Ammon's horn (tissue), 1 donor: ENCODE measurements at places on chromosomes 2 and 18.

- no peak for DNase-seq
Observed at GRCh38 chr2:210099940-210100339, 71.3 kb downstream of the KANSL1L start.

DNA sequence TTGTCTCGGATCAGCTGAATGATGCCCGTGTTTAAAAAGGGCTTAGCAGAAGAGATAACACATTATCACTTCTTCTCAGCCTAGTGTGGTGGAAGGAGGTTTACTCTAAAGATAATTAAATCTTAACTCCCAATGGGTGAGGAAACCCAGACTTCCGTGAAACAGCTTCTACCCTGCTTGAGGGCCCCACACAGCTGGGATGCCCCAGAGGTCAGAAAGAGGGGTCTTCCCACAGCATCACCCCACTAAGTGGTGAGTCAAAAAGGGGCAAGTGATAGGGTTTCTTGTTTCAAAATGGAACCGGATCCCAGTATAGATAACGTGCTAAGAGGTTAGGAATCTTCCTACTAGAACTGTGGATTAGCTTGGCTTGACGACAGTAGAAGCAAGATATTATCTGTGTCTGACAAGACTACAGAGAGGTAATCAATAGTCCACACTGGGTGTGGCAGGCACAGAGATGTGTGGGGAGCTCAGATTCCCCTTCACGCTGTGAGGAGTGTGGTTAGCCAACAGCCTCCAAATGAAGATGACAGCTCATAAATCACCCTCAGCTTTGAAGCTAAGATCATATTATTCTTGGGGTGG lies 129.6 kb upstream of the COPS8 start:
- no peak for DNase-seq

GRCh38 chr2:42844366-42844765 lies 52.0 kb upstream of the HAAO start:
- no peak for DNase-seq

GRCh38 chr2:18949871-18950270 lies 360.5 kb upstream of the NT5C1B start:
- DNase-seq: no peak

GRCh38 chr2:224612578-224612977 lies 27.4 kb upstream of the CUL3 start:
- DNase-seq: no peak

DNA sequence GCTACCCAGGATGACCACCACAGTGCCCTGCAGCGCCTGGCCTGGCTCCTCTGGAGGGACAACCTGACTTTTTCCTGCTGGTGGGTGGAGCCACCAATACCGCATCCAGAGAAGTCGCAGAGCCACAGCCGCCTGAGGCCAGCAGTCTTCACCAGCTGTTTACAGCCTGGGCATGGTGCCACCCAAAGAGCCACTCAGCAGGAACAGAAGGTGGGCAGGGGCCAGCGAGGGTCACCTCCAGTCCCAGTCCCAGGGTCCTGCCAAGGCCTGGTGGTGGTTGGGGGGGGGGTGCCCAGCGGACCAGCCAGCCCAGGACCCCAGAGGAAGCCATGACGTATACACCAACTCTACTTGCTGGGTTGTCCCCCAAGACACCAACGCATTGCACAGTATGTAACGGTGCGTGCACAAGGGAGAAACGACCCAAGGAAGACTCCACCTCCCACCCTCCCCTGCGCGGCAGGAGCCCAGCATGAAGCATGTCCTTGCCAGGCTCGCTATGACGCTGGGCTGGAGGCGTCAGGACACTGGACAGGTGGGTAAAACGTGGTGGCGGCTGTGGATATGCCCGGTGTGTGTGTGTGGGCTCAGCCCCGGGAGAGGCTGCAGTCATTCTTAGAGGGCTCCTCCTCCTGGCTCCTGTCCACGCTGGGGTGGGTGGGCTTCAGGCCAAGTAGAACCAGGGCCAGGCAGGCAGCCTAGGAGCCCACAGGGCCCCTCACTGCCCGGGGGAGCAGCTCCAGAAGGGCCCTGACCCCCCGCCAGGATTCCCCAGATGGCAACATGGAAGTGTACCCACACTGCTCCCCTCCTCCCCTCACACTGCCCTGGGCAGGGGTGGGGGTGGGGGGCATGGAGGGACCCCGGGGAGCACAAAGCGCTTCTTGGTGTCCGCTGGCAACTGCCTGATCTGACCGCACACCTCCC lies 49.3 kb downstream of the HS6ST1 start:
- DNase-seq: peak; percentile 10

DNA sequence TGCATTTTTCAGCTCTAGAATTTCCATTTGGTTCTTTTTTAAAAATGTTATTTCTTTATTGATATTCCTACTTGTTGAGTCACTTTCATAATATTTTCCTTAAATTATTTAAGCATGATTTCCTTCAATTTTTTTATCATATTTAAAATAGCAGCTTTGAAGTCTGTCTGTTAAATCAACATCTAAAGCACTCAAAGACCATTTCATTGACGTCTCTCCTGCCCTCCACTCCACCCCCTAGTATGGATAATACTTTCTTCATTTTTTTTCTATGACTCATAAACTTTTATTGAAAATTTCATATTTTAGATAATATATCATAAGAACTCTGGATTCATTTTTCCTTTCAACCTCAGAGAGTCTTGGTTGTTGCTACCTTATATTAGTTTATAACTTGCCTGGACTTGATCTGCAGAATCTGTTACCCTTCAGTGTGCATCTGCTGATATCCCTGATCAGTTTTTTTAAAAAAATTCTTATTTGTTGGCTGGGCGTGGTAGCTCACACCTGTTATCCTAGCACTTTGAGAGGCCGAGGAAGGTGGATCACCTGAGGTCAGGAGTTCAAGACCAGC lies 59.0 kb upstream of the ZNF396 start:
- DNase-seq: no peak

- DNase-seq: no peak
Observed at GRCh38 chr2:177422271-177422670, 29.7 kb downstream of the AGPS start.

DNA sequence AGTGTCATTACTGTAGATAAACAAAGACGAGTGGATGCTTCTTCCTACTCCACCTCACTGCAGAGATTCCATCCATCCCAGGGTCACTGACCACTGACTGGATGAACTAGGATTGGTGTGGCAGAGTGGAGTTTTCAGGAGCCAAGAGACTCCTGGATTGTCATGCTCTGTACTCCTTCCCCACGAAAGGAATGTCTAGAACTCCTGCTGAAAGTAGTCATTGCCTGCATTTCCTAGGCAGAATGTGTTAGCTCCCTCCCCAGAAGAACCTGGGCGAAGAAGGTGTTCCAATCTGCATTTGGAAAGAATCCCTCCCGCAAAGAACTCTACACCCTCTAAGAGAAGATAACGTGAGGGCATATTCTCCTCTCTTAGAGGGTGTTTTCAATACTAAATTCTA lies 6.2 kb downstream of the PAX8 start:
- no peak for DNase-seq

- DNase-seq: no peak
Observed at GRCh38 chr2:108611021-108611420, 76.8 kb downstream of the LIMS1 start.

DNA sequence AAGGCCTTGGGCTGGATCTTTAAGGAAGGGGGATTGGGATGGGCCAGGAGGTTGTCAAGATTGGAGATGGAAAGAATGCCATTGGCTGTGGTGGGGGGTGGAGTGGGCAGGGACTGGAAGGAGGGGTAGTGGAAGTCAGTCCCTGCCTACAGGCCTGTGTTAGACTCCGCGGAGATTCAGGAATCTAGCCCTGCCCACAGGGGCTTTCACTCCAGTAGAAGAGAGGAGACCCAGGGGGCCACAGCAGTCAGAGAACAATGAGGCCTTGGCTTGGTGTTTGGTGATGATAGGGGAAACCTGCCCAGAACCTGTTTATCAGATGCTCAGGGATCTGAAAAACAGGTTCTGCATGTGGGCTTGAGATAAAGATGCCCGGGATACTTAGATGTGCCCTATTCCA lies 6.1 kb downstream of the STEAP3 start:
- DNase-seq: no peak

GRCh38 chr2:16494836-16495508 lies 170.7 kb downstream of the CYRIA start:
- no peak for DNase-seq

DNA sequence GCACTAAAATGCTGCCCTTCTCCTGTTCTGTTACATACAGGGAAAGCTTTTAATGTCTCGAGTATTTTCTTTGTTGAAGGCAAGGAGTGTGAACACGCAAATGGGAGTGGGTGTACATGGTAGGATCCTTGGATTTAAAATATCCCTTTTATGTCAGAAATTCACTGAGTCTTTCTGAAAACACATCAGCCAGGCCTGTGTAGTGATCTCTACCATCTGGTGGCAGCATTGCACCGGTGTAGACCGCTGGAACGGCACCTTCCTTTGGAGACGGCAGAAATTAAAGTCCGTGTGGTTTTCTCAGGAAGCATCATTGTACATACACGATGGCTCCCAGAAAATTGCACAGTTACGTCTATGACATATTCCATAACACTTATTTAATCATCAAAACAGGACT lies 515.8 kb downstream of the GALR1 start:
- DNase-seq: peak; percentile 67

DNA sequence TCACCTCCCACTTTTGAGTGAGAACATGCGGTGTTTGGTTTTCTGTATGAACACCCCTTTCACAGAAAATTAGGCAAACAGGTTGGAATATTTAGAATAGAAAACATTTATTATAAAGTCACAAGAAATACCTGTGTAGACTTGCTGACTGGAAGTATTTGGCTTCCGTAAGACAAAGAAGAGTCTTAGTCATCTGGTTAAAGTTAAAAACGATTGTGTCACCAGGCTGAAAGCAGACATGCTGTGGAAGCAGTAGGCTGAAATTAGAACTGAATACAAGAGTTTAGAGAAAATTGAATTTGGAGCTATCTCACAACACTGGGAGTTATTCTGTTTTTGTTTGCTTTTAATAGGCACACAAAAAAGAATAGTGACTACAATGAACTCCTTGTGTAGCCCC lies 16.2 kb upstream of the CLASP1 start:
- peak; percentile 18 for DNase-seq

DNA sequence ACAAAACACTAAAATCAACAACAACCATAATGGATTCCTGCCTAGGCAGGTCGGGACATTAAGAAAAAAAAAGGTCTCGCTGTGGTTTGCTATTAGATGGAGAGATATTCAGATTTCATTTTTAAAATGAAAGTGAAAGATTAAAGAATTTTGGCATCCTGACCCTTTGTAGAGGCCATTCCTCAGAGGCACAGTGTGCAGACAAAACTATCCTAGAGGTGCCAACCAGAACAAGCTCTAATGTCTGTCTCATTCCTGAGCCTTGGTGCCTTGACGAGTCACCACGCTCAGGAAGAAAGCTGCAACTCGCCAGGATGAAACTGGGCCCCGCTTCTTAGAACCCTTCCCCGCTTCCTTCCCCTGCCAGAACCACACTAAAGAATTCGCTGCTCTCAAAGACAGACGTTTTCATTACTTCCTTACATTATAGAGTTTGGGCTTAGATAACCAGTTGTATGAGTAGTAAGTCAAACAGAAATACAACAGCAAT lies 156.0 kb downstream of the TGIF1 start:
- peak; percentile 35 for DNase-seq

DNA sequence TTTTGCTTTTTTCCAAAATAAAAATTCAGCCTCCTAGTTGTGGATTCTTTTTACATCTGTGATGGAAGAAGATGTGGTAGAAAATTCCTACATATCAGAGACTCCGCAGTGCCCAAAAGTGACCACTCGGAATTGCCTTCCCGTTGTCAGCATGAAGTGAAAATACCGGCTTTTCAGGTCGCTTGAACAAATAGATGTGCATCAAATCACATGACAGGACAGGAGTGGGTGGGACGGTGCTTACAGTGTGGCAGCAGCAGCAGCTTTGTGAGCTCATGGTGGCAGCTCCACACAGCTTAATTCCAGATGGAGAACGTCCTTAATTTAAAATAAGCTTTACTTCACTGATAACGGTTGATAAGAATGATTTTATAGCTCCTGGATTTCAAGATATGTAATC lies 20.3 kb downstream of the SALL3 start:
- no peak for DNase-seq

- DNase-seq: no peak
Observed at GRCh38 chr2:29206941-29207340, 91.7 kb downstream of the CLIP4 start.

DNA sequence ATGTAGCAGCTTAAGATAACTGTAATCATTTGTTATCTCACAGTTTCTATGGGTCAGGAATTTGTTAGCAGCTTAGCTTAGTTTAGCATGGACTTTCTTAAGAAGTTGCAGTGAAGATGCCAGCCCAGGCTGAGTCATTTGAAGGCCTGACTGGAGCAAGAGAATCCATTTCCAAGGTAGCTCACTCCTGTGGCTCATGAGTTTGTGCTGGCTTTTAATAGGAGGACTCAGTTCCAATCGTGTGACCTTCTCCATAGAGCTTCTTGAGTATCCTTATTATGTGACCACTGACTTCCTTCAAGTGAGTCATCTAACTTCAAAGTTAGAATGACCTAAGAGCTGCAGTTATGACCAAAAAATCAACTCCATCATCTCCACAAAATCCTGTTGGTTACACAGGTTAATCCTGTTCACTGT lies 1.4 kb downstream of the GPATCH11 start:
- DNase-seq: no peak

- peak; percentile 24 for DNase-seq
Observed at GRCh38 chr2:196453613-196454047, 185.9 kb upstream of the CCDC150 start.

DNA sequence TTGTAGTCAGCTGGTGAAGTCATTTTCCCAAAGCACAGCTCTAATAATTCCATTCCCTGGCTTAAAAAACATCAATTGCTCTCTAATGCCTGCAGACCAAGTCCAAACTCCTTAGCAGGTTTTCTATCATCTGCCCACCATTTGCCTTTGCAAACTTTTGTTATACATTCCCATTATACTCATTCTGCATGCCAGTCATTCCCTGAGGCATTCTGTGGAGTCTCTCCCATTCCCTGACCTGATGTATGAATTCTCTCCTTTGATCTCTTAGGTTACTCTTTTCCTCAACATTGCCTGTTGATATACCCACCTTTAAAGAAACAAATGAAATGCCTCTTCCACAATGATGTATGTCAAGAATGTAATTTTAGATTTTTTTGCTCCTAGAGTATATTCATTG lies 852.0 kb upstream of the FSHR start:
- no peak for DNase-seq

DNA sequence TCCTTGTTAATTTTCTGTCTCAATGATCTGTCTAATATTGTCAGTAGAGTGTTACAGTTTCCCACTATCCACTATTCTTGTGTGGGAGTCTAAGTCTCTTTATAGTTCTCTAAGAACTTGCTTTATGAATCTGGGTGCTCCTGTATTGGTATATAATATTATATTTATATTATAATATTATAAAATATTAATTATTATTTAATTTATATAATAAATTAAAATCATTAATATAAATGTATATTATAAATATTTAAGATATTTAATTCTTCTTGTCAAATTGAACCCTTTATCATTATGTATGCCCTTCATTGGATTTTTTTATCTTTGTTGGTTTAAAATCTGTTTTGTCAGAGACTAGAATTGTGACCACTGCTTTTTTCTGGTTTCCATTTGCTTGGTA lies 1950.2 kb upstream of the LRRTM1 start:
- no peak for DNase-seq

DNA sequence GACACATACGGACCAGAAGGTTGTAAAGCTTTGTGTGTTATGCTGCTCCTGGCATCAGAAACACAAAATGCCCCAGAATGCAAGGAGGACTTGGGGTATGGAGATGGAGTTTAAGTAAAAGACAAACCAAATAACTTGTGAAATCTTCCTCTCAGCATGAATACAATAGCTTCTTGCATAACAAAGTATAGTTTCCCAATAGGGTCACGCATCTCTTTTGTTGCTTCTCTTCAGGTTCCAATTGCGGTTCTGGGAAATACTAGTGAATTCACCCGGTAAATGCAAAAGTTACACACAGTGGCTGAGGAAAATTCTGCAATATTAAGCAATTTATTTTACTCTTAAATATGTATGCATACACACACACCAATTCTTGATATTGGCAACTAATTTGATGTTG lies 339.2 kb upstream of the EPHA4 start:
- no peak for DNase-seq
